ENCODE measurements at places on chromosomes 6 and 20. TPM values are rescaled to one million over a fixed set of nuclear protein-coding genes. Genes with fewer than 3 reads are reported as not detected.

BACH2 gene
- total RNA-seq, result 16.9 TPM

MYCT1 gene
- total RNA-seq, result 6.8 TPM

RGS17 gene
- total RNA-seq, result 0.26 TPM

DNA sequence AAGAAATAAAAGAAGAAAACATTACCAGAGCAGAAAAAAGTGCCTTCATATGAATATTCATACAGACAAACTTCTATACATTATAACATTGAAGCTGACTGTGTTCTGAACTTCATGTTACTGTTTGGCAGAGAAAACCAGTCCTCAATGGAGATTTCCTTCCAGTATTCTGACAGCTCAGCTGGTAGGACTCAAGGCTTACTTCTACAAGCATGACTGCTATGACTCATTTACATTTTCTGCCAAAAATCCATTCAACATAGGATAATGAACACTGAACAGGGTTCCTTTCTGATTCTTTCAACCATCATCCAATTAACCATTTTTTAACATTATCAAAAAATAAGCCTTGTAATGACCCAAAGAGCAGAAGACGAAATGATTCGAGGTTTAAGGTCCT lies 25.4 kb downstream of the COL9A1 start:
- no peak for DNase-seq

GRCh38 chr20:59002388-59002787 lies 4.7 kb downstream of the CTSZ start:
- no peak for DNase-seq

DNA sequence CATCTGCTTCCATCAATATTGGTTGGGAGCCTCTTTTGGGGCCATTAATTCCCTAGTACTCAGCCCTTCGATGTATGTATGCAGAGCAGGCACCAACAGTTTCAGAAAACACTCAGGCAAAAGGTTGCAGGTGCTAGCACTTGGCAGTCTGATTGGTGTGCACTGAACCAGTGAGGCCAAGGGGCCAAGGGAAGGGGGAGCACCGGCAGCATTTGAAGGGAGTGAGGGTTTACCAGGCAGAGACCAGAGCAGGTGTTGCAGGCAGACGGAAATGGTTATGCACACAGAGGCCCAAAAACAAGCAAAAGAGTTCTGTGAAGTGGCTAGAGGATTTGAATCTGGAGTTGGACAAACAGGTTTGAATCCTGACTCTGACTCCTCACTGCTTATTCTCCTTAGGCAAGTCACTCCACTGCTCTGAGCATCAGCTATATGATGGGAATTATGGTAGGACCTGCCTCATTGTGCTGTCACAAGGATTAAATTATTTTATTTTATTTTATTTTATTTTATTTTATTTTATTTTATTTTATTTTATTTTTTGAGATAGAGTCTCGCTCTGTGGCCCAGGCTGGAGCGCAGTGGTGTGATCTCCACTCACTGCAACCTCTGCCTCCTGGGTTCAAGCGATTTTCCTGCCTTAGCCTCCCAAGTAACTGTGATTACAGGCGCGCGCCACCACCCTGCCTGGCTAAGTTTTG lies 58.1 kb upstream of the SHLD1 start:
- DNase-seq, result no peak

- DNase-seq, result no peak
These were observed 381.7 kb downstream of the BCKDHB start for GRCh38 chr6:80488190-80488589.

All from psoas muscle (tissue), 8 donors.